Metanephros (tissue), 2 donors: ENCODE measurements at places on chromosomes 3 and 15. TPM values are rescaled to one million over a fixed set of nuclear protein-coding genes. Genes with fewer than 3 reads are reported as not detected.

The PIGZ gene
- 1.3 TPM for total RNA-seq

The ETV5 gene
- 24.5 TPM for total RNA-seq

The SSUH2 gene
- 4.4 TPM for total RNA-seq

The XIRP1 gene
- 10.2 TPM for total RNA-seq

The RAB6B gene
- total RNA-seq: 5.3 TPM
